Activated CD4-positive, alpha-beta memory T cell treated with anti-CD3 and anti-CD28 coated beads for 36 hours (primary cell): ENCODE measurements at places on chromosomes 3 and 15. TPM values are rescaled to one million over a fixed set of nuclear protein-coding genes. Genes with fewer than 3 reads are reported as not detected.

Gene SLC2A2
- not detected for total RNA-seq

Gene ADAMTS9
- total RNA-seq: not detected

Gene ZBED2
- total RNA-seq: 609 TPM

Gene GABRR3
- total RNA-seq: not detected

Gene NANOGP8
- total RNA-seq: not detected

Gene CYP19A1
- total RNA-seq: not detected

Gene MYD88
- 34.8 TPM for total RNA-seq

Gene GP5
- 0.31 TPM for total RNA-seq

Gene TGFBR2
- total RNA-seq: 36.8 TPM

Gene LSAMP
- not detected for total RNA-seq
